ENCODE measurements at places on chromosomes 7 and 10. TPM values are rescaled to one million over a fixed set of nuclear protein-coding genes. Genes with fewer than 3 reads are reported as not detected.

Gene GIMAP5
- total RNA-seq = 0.57 TPM

GRCh38 chr10:42690449-42691360 is 52.3 kb upstream of the ZNF33B start:
- no peaks in the 10 kb centered on the region for H3K27me3 ChIP-seq
- no peaks in the 10 kb centered on the region for H3K4me1 ChIP-seq
- no peak overlapping the region for H3K4me3 ChIP-seq
- peak; percentile 19 for DNase-seq
- H3K36me3 ChIP-seq = no peaks in the 10 kb centered on the region

GRCh38 chr7:130973637-130974036 is 239.6 kb upstream of the KLF14 start:
- H3K4me3 ChIP-seq = no peak overlapping the region
- DNase-seq = no peak
- peaks cover 16% of the 10 kb centered on the region for H3K36me3 ChIP-seq
- H3K4me1 ChIP-seq = peaks cover 29% of the 10 kb centered on the region
- H3K27ac ChIP-seq = no peak overlapping the region

DNA sequence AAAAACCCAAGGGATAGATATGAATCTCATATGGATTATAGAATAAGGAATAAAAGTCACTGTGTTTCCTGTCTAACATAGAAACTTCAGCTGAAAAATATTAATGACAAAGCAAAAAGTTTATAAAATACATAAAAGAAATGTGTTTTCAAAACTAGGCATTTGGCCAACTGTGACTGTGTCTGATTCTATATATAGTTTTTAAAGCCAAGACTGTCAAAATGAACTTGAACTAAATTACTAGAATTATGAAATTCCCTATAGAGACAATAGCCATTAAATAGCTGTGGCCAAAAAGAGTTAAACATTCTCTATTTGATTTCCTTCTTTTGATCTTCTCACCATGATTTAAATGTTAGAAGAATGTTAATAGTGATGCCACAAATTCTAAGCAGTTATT is 311.2 kb upstream of the SEMA3D start:
- H3K27me3 ChIP-seq = no peaks in the 10 kb centered on the region
- H3K36me3 ChIP-seq = no peaks in the 10 kb centered on the region
- DNase-seq = no peak
- H3K4me1 ChIP-seq = no peaks in the 10 kb centered on the region
- no peak overlapping the region for H3K4me3 ChIP-seq

- H3K4me3 ChIP-seq = no peak overlapping the region
- H3K4me1 ChIP-seq = peaks cover 5% of the 10 kb centered on the region
- DNase-seq = no peak
These were observed 51.3 kb downstream of the AOC1 start for GRCh38 chr7:150903606-150904005.

GRCh38 chr10:30755441-30755953 is 125.9 kb upstream of the LYZL2 start:
- H3K4me3 ChIP-seq = no peak overlapping the region
- DNase-seq = no peak
- no peak overlapping the region for H3K27ac ChIP-seq
- no peaks in the 10 kb centered on the region for H3K27me3 ChIP-seq

DNA sequence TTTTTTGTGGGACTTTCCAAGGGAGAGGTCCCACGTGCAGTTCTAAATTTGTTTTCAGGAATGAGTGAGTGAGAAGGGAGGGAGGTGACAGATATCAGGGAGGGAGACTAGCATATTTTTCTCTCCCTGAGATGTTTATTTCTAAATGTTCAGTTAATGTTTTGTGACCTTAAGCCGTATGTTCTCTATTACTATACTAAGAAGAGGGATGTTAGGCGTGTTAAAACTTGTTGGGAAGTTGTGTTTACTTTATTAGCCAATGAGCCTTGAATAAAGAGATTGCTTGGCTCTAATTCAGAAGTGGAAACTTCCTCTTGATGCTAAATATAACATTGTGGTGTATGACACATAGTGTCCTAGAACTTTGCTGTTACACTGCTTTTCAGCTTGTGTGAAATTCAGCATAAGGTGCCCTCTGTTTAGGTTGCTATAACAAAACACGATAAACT is 37.3 kb downstream of the DNAH11 start:
- no peaks in the 10 kb centered on the region for H3K36me3 ChIP-seq
- DNase-seq = no peak
- H3K4me3 ChIP-seq = no peak overlapping the region
- no peaks in the 10 kb centered on the region for H3K27me3 ChIP-seq
- H3K4me1 ChIP-seq = 0 out of 2 replicates have a peak, but pooled peaks cover 4% of the 10 kb centered on the region

GRCh38 chr7:108129018-108129965 is 869 bp downstream of the LAMB4 start:
- no peaks in the 10 kb centered on the region for H3K27me3 ChIP-seq
- H3K27ac ChIP-seq = no peak overlapping the region
- H3K36me3 ChIP-seq = no peaks in the 10 kb centered on the region

Data from HCT116 (cell line).